ENCODE measurements at places on chromosomes 1 and 21.

DNA sequence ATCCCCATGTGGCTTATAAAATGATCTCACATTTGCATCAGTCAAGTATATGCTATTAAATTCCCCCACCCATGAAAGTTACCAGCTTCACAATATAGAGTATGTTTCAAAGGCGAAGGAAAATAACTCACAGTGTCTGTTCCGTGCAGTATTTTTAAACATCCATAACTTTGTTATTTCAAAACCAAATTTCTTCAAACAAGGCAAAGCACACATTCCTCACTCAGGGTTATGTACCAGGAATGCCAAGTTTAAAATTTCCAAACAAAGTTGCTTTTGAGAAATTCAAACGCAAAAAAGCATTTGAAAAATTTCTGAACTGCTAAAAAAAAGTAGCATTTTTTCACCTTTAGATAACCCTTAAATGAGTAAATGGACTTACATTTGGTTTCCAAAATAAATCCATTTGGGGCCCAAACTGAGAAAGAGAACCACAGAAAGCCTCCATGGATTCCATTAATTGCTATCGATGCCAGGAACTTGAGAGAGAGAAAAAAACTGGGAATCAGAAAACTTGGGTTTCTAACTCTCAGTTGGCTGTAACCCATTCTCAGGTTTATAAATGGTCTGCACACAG lies 149.5 kb downstream of the SLC30A10 start:
- DNase-seq: no peak

- DNase-seq: no peak
Measured at GRCh38 chr1:198604975-198605374, 33.9 kb upstream of the PTPRC start.

DNA sequence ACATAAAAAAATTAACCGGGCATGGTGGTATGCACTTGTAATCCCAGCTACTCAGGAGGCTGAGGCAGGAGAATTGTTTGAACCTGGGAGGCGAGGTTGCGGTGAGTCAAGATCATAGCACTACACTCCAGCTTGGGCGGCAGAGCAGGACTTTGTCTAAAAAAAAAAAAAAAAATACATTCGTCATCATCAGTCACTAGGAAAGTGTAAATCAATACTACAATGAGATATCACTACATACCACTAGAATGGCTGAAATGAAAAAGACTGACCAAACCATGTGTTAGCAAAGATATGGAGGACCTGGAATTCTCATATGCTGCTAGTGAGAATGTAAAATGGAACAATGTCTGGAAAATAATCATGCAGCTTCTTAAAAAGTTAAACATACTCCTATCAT lies 9.3 kb downstream of the SPATA45 start:
- DNase-seq: no peak

DNA sequence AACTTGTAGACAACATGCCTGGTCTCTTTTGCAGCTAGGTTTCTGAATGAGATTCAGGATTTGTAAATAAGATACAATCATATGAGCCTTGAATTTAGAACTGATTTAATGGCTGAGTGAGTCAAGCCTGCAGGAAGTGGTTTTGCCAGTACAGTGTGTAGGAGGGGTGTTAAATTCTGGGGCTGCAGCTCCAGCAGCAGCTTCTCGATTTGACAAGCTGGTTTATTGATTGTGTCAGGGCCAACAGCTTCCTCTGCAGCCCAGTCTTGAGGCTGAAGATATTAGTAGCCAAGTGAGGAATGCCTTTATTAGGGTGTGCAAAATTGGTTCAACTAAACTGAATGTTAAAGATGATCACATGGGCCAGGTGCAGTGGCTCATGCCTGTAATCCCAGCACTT lies 11.5 kb upstream of the PLA2G5 start:
- no peak for DNase-seq

GRCh38 chr1:11874258-11874562 lies 15.5 kb upstream of the NPPB start:
- DNase-seq: no peak

DNA sequence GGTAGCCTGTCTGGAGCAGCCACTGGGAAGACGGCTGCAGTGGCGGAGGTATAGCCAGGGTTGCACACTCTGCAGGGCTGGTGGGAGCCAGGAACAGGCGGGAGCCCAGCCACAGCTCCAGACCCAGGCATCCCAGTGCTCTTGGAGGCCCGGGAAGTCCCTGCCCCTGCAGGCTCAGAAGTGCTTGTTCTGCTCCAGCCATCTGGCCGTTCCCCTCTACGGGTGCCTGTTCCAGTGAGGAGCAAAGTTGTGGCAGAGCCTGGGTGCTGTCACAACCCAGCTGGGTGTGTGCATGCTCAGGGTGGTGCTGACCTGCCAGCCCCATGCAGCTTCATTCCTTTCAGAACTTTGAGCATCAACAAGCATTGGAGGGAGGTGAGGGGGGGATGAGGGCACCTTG lies 31.7 kb upstream of the BACE2 start:
- DNase-seq: no peak

- no peak for DNase-seq
Measured at GRCh38 chr1:182484531-182485257, 34.7 kb downstream of the RGSL1 start.

DNA sequence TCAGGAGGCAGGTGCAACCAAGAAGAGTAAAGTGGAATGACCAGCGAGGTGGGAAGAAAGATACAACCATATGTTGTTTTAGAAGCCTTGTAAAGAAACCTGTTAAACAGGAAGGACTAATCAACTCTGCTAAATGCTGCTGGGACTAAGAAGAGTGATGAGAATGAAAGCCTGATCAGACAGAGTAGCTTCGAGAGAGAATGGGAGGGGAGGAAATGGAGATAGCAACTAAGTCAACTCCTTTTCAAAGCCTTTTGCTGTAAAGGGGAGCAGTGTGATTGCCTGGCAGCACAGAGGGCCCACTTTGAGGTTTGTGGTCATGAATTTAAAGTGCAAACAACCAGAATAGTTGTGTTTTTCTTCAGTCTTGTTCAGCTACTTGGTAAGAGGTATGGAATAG lies 31.4 kb downstream of the SLC30A7 start:
- no peak for DNase-seq

GRCh38 chr1:62159940-62160348 lies 34.7 kb upstream of the L1TD1 start:
- no peak for DNase-seq

DNA sequence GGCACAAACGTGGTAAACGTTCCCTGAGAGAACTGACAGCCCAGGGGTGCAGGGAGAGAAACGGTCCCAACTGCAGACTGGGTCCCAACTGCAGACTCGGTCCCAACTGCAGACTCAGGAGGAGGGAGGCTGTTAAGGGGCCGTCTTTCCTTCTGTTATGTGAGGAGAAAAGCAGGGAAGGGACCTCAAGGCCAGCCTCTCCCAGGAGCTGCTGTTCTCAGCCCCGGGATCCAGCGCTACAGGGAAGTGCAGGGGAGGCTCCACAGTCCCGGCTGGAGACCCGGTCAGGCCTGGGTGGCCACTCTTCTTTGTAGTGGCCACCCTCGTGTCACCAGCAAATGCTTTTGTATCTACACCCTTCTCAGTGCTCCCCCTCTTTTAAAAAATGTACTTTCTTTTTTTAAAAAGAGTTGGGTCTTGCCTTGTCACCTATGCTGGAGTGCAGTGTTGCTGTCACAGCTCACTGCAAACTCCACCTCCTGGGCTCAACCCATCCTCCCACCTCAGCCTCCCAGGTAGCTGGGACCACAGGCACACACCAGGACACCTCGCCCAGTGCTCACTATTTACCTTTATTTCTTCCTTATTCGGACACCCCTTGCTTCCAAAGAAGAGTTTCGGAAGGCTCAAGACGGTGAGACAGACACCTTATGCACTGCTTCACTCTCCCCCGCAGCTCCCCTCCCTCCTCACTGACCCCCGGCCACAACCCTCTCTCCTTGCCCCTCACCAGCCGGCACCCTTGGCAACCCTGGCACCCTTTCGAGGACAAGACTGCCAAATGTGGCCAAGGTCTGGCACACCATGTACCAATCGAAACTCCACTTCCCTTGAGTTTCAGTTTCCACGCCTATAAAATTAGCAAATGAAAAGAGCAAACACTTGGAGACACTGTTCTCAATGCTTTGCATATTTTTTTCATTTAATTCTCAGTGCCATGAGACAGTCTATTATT lies 21.8 kb downstream of the CAPN2 start:
- no peak for DNase-seq

DNA sequence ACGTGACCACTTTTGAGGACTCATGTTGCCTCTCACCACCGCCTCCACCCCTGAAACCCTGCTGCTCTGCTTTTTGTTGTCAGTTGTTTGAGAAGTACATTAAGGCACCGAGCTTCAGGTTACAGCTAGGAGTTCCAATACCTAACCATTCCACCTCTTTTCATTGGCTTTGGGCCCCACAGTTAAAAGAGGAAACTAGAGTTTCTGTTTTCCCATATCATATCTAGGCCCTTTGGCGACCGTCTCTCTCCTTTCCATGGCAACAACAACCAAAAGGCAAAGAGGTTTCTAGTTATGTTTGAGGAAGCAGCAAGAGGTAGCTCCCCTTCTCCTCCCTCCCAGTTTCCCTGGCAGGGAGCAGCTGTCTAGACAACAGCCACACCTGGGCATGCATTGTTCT lies 5.9 kb downstream of the ANKRD35 start:
- no peak for DNase-seq

DNA sequence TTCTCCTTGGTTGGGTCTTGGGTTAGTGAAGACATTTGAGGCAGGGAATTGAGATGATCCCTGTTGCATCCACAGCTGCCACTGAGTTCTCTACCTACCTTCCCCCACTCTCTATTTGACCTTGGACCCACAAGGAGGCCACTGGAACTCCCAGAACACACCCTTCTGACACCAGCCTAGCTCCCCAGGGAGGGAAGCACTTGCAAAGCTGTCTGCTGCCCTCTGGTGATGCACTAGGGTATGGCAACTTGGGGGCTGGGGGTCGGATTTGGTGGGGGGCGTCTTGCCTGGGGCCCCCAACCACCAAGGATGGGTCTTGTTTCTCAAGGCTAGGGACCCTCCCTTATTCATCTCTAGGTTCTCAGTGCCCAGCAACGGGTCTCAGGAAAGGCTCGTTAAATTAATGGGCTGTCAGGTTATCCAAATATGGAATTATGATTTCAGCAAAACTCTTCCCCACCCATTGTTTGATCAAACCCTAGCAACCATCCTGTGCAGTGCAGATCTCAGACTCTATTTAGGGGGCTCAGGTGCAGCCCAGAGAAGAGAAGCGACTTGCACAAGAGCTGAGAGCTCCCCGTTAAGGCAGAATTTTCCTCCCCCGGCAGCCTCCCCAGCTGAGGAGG lies 177.8 kb upstream of the KLHDC7A start:
- DNase-seq: no peak

DNA sequence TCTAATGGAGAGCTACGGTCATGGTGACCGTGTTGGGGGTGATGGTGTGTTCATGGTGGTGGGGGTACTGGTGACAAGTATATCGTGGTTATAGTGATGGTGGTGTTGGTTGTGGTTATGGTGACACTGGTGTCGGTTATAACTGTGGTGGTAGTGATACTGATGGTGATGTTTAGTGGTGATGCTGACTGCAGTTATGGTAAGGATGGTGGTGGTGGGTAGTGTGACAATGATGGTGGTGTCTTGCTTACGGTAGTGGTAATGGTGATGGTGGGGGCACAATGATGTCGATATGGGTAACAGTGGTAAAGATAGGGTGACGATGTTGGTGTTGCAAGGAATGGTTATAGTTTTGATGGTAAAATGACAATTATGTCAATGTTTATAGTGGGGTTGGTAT lies 98.9 kb upstream of the SLC2A1 start:
- no peak for DNase-seq

- DNase-seq: no peak
Measured at GRCh38 chr1:34645919-34646318, 108.9 kb upstream of the GJB5 start.

DNA sequence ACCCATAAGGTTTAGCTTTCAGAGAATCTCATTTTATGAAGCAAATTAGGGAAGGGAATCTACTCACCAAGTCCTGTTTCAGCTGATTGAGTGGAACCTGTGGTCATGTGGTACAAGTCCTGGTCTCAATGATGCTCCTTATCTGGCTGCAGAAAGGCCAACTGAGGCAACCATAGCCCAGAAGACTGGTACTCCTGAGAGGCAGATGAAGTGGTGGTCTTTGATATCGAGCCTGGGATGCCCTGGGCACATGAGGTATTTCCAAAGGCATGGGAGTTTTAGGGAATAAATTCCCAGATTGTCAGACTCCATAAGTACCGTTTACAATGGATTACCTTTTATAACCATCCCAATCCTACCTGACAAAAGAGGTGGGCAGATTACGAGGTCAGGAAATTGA lies 3.3 kb downstream of the MX1 start:
- no peak for DNase-seq

DNA sequence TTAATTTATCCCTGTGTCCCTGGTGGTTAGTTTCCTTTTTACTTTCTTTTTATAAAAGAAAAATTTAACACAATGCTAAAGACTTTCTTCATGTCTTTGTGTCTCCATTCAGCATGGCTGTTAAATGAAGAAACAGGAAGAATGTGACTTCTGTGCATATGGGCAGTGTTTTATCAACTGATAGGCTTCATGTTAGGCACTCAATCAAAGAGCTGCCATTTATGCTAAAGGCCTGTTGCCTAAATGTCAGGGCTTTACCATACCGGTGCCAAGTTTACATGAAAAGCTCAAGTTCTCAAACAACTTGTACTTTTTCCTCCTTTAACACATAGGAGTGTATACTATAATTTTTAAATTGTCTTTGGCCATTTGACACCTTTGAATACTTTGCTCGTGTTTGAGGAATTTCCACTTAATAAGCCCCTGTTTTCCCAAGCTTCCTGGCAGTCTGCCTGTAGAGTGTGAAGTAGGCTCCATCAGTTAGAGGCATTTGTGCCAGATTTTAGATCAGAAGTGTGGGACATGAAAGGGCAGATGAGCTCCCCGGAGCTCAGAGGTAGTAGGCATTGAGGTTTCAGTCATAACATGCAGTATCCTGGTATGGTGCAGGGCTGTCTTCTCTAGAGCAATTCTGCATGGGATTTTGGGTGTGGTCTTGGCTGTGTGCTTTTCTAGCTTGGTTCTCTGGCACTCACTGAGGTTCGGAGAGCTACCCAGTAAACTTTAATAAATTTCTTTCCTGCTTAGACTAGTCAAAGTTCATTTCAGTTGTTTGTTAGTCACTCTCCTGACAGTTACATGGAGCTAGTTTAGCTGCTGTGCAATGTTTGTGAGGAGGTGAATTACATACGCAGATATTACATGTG lies 119.0 kb downstream of the LEPR start:
- no peak for DNase-seq

DNA sequence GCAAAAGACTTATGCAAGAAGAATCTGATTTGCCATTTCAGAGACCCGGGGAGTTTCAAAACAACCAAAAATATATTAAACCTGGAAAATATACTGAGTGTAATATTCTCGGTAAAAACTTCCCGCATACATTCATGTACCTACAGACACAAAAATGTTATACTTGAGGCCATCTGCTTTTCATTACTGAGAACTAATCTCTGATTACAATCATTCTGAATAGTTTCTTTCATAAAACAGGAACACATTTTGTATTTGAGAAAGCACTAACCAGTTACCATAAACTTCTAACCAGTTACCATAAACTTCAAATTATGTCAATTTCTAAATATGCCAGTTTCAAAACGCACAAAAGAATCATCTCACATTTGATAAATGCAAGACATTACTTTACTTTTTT lies 7.8 kb downstream of the ZNHIT6 start:
- no peak for DNase-seq

GRCh38 chr1:18761948-18762840 lies 97.3 kb downstream of the TAS1R2 start:
- no peak for DNase-seq

Measured in stimulated activated CD8-positive, alpha-beta memory T cell treated with anti-CD3 and anti-CD28 coated beads, Interleukin-4, amount 100 ng/mL, for 1 hour (primary cell).